HFF-Myc (cell line): ENCODE measurements at places on chromosomes 16 and 17.

GRCh38 chr17:2083613-2084035 is 28.7 kb downstream of the HIC1 start:
- DNase-seq: no peak

DNA sequence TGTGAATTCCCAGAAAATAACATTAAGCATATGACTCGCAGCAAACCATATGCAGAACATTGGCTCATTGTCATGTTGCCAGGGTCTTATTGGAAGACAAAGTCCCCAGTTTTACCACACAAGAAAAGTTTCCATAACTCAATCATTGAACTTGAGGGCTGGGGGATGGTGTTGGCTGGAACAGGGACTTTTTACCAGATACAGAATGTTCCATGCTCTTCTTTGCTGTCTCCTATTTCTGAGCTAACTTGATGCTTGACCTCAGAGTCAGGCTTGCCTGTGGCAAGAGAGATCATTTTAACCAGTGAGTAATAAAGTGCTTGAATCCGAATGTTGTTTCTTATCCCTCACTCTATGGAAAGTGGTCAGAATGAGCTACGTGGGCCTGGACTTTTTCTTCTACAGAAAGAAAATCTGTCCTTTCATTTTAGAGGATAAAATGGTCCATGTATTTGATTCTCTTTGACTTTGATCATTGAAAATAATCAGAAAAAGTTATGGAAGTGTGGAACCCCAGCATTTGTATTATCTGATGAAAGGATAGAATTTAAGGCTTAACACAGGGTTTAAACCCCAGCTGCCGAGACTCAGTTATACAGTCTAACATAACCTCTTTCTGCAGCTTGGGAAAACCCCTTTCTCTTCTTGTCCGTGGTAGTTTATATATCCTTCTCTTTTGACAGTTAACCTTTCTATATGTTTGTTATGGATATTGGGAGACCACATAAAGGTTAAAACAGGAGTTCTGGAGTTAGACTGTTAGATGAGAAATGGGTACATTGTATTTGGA is 67.0 kb downstream of the TUBD1 start:
- peak; percentile 76 for DNase-seq

GRCh38 chr16:52577130-52577706 is 30.3 kb upstream of the TOX3 start:
- no peak for DNase-seq

DNA sequence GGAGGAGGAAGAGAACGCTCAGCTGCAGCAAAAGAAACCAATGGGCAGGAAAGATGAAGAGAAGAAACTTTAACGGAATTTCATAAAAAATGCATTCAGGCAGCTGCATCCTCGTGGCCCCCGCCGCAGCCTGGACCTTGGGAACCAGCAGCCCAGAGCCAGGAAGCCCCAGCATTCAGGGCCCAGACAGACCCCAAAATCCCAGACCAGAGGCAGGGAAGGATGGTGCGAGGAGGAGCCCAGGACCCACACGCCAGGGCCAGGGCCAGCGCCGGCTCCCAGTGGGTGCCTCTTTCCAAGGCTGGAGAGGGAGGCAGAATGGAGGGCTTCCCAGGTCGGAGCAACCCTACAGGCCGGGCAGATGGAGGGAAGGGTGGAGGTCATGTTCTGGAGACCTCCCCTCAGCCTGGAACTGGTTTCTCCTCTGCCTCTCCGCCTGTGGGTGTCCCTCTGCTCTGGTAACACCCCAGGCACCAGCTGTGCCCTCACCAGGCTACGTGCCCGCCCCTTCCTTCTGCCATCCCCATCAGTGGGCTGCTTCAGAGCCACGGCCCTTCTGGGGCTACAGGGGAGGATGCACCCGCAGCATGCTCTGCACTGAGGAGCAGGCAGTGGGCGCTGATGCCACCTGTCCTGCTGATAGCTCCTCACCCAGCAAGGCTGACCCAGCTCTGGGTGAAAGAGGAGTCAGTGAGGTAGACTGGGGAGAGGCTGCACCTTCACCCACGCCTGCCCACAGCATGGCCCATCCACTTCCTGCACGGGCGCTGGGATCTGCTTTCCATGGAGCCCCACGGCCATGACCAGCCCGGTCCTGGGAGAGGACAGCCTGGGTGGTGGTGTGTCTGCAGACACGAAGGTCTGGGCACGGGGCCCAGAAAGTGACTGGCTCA is 1.2 kb upstream of the MIF4GD start:
- DNase-seq: no peak

- DNase-seq: no peak
Measured at GRCh38 chr17:39660397-39661385, 4.5 kb upstream of the TCAP start.

GRCh38 chr17:16314189-16314588 is 39.1 kb downstream of the CENPV start:
- no peak for DNase-seq

GRCh38 chr17:40696651-40697072 is 6.9 kb downstream of the KRT24 start:
- DNase-seq: no peak

DNA sequence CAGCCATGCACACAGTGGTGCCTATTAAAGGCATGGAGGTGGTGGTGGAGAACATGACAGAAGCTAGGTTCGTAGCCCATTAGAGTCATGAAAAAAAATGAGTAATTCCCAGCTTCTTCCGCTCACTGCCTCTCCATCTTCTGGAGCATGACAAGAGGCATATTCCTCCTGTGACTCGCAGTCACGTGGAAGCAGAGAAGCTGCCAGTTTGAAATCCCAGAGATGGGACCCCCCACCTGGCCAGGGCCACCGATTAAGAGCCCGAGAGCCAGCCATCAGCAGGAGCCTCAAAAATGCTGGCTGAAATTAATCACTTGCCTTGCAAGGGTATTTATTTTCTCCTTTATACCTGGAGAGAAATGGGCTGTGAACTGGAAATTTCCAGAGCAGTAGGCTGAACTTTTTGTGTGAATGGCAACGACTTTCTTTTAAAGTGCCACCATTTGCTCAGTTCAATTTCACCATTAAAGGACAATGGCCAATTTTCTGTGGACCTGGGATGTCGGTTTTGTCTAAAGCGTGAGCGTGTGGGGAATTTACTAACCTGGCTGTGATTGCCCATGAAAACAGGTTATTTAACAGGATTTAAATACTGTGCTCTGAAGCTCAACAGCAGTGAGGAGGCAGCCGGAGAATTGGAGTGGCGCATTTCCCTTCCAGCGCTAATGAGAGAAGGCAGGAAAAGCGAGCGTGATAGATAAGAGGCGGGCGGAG is 189.7 kb upstream of the SDK2 start:
- no peak for DNase-seq

GRCh38 chr17:78108726-78109488 is 19.6 kb downstream of the TMC6 start:
- no peak for DNase-seq

DNA sequence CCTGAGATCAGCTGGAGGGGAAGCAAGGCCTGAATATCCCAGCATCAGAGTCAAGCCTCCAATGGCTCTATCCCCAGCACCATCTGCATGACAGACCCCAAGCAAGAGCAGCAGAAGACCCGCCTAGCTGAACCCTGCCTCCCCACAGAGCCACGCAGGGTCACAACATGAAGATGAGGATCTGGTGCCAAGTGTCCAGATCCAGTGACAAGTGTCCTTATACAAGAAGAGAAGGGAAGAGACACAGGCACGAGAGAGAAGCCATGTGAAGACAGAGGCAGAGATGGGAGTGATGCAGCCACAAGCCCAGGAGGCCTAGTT is 28.9 kb downstream of the TNFRSF13B start:
- no peak for DNase-seq

DNA sequence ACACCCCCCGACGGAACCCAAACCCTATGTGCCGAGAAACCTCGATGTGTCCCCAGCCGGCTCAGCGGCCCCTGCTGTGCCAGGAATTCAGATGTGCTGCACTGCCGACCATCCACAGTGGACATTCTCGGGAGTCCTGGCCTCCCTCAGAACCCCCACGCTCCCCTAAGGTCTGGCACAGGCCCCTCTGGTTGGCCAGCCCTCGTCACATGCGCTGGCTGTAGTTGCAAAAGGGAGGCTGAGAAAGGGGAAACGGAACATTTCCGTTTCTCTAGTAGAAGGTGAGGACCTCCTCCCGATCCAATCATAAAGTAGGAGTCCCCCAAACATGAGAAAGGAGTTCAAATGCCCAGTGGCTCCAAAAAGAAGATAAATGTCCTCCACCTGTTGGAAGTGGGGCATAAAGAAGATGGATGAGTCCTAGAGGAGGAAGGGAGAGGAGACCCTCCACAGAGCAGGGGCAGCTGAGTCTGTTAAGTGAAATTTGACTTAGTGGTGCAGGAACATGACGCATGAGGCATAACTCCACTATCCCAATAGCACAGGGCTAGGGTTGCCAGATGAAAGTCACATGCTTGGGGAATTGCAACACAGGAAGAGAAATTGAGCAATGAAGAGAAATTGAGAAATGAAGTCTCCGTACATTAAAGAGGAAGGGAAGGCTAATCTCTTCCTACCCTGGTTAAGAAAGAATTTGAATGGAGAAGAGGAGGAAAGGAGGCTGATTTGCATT is 49.3 kb upstream of the WSB1 start:
- DNase-seq: peak; percentile 33

DNA sequence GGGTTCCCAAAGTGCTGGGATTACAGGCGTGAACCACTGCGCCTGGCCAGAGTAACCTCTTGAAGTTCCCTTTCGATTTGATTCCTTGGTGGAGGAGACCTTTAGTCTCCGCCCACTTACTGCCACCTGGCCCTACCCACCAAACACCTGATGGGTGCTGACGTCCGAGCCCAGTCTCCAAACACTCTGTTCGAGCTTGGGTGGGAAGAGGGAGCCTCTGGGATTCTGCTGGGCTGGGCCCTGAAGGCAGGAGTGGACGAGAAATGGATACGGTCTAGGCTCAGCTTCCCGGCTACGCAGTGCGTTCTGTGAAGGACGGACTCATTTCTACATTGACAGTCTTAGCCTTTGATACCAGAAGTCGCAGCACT is 870 bp upstream of the ITGA3 start:
- no peak for DNase-seq

- DNase-seq: no peak
Measured at GRCh38 chr16:85240982-85241924, 129.0 kb upstream of the CIBAR2 start.

- DNase-seq: no peak
Measured at GRCh38 chr17:44773140-44773539, 14.4 kb downstream of the ADAM11 start.

GRCh38 chr16:50311891-50312501 is 45.6 kb downstream of the ADCY7 start:
- DNase-seq: no peak

DNA sequence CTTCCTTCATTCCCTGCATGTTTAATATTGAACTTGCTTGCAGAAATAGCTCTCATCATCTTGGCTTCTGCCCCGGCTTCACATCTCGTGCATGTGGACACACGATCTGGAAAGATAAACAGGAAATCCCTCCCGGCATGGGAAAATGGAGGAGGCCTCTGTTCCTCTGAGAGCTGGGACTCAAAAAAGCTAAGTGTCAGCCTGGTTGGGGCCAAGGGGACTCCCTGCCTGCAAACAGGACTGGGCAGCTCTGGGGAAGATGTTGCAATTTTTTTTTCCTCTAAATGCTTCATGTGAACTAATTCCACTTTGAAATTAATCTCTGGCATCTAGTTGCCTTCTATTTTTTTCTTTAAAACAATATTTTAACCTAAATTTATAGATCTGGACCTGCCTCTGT is 24.8 kb downstream of the ITPRIPL2 start:
- peak; percentile 60 for DNase-seq

GRCh38 chr17:33294994-33295393 is 1.9 kb upstream of the ASIC2 start:
- no peak for DNase-seq

DNA sequence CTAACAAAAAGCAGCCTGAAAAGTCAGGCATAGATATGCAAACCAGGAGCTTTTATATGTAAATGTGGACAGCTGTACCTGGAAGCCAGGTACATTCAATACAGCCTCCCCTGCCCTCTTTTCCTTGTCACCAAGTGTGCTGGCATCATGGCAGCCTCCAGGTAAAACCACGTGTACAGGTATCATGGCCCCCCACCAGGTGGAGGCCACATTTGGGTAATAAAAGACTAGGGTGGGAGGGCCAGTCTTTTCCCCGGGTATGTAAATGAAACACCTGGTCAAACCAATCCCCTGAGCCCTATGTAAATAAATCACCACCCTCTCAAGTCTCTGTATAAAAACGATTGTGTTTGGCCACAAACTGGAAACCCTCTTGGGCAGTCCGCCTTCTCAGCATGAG is 226.4 kb upstream of the GOT2 start:
- no peak for DNase-seq

DNA sequence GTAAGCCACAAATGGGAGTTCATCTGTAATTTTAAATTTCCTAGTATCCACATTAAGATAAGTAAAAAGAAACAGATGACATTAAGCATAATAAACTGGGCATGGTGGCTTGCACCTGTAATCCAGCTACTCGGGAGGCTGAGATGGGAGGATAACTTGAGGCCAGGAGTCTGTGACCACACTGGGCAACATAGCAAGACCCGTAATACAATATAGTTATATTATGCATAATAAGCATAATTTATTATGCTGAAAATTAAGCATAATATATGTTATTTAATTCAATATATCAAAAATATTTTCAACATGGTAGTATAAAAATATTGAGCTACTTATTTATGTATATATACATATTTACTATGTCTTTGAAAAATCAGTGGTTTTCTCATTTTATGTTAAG is 48.2 kb downstream of the RNF135 start:
- DNase-seq: no peak

- no peak for DNase-seq
Measured at GRCh38 chr16:31568577-31569359, 41.1 kb downstream of the AHSP start.

- DNase-seq: peak; percentile 83
Measured at GRCh38 chr16:69276148-69277115, 34.7 kb upstream of the VPS4A start.

DNA sequence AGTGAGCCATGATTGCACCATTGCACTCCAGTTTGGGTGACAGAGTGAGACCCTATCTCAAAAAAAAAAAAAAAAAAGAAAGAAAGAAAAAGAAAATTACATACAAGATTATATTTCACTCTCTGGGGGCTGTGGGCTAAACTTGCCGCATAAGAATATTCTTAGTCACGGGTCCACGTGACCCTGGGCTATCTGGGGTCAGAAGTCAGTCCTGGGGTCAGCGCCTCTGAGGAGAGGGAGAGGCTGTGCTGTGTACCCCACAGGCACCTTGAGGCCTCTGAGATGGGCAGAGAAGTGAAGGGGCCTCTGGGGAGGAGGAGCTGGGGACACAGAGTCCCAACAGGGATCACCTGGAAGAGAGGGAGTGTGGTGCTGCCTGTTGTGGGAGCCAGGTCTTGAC is 5.8 kb upstream of the CD79B start:
- no peak for DNase-seq

- DNase-seq: no peak
Measured at GRCh38 chr17:73010414-73010813, 82.1 kb downstream of the SLC39A11 start.

GRCh38 chr16:48231727-48232492 is 12.2 kb upstream of the LONP2 start:
- no peak for DNase-seq

DNA sequence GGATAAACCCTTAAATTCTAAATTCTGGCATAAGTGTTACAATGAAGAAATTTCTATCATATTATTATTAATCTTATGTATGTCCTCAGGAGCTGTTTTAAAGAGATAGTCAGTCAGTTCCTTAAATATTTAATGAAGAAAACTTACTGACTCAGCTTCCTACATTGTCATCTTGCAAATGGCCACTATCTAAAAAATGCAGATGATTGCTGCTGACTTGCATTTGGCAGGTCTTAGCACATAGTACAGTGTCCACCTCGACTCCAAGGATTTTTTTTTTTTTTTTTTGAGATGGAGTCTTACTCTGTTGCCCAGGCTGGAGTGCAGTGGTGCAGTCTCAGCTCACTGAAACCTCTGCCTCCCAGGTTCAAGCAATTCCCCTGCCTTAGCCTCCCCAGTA is 55.1 kb upstream of the CORO6 start:
- DNase-seq: no peak
